Cardiac fibroblast (primary cell): ENCODE measurements at places on chromosomes 6 and 20.
A peak's percentile ranks its signal among the peaks of the same experiment; 100 is the strongest.

- DNase-seq: no peak
Measured at GRCh38 chr6:135283926-135284325, 102.8 kb downstream of the MYB start.

DNA sequence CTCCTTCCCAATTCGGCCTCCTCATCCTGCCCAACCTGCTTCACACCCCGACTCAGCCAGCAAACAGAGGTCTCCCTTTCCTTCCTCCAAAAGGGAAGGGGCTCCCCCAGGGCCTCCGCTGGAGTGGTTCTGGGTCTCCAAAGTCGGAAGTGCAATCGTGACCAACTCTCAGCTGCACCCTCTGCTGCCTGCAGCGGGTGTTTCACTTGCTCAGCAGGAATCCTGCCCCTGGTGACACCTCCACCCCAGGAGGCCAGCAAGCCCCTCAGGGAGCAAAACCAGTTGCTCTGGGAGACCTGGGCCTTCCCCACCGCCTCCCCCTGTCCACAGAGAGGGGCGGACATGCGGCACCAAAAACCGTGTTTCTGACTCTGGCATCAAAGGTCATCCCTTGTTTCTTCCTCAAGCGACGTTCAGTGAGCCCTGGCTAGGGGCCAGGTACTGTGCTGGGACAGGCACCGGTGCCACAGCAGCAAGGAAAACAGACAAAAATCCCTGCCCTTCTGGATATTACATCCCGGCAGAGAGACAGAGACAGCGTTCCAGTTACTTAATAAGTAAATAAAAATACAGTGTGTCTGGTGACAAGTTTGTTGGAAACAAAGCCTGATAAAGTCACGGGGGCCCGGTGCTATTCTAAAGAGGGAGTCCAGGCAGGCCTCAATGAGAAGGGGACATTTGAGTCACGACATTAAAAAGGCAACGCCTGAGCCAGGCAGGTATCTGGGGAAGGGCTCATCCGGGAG lies 219.0 kb downstream of the BMP7 start:
- DNase-seq: no peak

DNA sequence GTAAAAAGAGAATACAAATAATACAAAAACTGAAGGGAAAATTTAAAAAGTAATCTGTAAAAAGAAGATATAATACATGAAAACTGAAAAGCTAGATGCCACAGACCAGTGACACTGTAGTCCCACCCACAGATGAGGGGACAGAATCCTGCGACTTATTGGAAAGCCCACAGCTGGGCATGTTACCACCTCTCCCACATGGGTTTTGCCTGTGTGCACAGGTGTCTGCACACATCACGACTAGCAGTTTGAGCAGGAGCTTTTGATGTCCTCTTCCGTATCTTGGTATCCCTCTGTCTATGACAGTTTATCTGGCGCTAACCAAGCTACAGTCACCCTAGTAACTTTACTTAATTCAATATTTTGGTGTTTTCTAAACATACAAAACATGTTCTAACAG lies 291.1 kb upstream of the EXOC2 start:
- DNase-seq: no peak

DNA sequence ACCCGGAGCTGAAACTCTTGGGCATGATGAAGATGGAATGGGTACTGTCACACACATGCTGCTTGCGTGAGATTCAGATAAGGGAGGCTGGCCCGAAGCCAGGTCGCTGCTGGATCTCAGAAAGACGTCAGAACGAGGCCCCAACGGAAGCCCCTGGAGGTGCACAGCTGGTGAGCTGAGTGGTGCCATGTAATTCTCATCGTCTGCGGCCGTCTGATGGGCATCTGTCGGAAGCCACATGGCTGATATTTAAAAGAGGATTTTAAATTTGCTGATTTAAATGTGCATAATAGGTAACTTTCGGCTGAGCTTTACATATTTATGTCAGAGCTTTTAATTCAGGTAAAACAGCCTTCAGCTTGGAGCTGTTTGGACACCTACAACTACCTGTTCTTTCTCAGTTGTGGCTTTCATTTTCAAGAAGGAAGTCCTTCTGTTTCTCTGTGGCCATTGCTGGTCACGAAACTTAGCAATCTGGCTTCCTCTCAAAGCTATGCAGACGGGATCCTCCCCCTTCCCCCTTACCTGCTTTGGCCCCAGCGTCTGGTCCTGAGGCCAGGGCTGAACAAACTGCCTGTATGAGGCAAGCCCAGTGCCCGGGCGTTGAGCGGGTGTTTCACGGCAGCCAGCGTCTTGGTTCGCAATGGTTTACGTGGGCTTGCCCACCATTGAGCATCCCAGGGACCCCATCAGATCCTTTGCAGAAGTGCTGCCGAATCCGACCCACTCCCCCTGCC lies 9.2 kb downstream of the SLCO4A1 start:
- no peak for DNase-seq

DNA sequence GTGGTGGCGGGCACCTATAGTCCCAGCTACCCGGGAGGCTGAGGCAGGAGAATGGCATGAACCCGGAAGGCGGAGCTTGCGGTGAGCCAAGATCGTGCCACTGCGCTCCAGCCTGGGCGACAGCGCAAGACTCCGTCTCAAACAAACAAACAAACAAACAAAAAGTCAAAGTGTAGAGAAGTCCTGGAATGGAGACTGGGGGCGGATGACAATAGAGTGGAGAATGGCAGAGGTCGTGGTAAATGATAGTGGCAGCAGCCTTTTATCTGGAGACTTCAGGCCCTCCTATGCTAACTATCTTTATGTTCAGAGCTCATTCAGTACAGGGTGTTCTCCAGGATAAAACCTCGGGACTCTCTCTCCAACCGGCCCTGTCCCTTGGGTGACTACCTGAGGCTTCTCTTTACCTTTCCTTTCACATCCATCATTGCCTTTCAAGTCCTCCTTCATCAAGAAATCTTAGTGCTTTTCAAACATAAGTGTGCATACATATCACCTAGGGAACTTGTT lies 1.4 kb upstream of the FKBPL start:
- DNase-seq: no peak

- peak; percentile 85 for DNase-seq
Measured at GRCh38 chr6:158072083-158072721, 90.5 kb downstream of the SYNJ2 start.

DNA sequence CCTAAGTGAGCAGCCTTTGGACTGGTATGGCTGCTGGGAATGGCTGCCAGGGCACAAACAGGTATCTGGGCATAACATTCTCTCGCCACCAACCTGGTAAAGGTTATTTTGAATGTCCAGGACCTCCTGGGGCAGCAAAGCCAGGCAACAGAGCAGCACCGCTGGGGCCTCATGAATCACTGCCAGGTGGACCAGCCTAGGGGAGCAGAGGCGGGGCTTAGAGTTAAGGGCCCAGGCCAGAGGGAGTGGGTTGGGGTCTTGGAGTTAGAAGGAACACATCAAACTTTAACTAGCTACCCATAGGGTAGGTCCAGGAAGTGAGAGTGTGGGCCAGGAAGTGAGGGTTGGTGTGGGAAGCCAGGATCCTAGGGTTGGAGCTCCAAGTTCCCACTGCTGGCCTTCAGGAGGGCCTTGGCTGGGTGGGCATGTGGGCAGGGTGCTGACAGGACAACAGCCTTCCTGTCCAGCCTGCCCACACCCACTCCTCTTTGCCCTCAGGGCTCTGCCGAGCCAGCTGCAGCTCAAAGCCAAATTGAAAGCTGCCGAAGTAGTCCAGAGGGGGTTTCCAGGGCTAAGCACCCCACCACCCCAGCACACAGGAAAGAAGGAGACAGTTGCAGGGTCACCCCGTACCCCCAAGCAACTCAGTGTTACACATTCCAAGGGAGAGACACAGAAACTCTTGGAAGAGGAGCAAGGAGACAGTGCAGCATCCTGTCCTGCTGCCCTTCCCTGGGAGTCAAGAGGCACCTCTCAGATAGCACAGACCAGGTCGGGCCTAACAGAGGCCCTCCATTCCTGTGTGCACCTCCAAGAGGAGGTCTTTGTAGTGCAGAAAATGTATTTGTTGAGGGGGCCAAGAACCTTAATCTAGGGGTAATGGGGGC lies 2.6 kb downstream of the NFKBIE start:
- DNase-seq: no peak

DNA sequence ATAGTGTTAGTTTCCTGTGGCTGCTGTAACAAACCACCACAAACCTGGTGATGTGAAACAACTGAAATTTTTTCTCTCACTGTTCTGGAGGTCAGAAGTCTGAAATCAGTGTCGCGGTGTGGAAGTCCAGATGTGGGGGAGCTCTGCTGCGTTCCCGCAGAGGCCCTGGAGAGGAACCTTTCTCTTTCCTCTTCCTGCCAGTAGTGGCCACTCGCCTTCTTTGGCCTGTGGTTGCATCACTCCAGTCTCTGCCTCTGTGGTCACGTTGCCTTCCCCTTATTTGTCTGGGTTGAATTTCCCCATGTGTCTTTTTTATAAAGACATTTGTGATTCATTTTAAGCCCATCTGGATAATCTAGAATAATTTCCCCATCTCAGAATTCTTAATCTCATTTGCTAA lies 295.5 kb upstream of the FLRT3 start:
- peak; percentile 11 for DNase-seq

GRCh38 chr20:20971810-20972209 lies 134.3 kb downstream of the LINC00237 start:
- no peak for DNase-seq

GRCh38 chr6:131356161-131356560 lies 216.9 kb upstream of the ARG1 start:
- no peak for DNase-seq

GRCh38 chr20:45909336-45909808 lies 2.6 kb downstream of the PLTP start:
- no peak for DNase-seq

GRCh38 chr6:89085409-89086205 lies 5.1 kb downstream of the PNRC1 start:
- peak; percentile 7 for DNase-seq

- DNase-seq: no peak
Measured at GRCh38 chr20:21523895-21524294, 10.0 kb upstream of the NKX2-2 start.

- DNase-seq: no peak
Measured at GRCh38 chr6:167464177-167464576, 139.3 kb downstream of the TTLL2 start.

DNA sequence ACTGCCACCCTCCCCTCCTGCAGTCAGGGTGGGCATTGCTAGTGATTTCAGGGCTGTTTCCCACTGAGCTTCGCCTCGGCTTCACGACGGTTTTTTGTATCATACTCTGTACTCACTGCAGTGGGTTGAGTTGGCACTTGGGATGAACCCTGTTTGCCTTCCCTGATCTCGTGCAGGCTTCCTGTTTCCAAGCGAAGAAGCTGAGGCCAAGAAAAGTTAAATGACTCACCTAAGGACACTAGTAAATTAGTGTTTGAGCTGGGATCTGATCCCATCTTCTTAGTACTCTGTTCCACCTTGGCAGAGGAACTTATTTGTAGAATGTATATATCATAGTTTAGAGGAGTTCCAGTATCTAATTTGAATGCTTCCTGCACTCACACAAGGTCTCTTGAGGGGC lies 50.3 kb upstream of the VSTM2L start:
- no peak for DNase-seq

DNA sequence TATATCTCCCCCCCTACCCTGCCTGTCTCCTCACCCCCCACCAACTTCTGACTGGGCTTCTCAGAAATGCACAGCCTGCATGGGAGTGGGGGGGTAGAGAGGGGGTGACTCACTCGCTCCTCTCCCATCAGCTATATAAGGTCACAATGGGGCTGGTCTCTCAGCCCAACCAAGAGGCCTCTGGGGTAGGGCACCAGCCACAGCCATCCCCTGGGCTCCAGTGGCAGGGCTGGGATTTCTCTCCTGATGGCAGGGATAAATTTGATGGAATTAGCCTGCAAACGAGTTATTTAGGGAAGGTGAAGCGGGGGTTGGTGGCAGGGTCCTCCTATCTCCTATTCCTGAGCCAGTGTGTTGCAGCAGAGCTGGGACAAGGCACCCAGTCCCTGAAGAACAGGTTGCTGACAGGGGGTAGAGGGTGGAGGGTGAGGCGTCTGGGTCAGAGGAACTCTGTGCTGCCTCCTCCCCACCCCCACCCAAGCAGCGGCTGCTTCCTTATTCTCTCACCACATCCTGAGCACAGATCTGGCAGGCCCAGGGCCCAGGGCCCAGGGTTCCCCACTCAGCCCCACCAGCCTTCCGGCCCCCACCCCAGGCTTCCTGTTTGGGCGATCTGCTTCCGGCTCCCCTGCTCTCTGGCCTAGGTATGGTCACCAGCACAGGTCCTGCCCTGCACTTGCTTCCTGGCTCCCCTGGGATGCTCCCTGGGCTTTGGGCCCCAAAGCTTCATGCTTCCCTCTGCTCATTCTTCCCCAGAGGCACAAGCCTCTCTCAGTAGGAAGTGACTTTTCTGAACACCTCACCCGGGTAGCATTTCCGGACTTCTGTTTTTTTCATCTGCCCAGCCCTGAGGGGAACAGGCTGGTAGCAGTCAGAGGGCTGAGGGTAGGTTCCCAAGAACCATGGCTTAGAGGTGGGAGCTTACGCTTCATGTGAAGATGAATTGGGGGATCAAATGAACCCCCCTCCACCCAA lies 4.0 kb downstream of the PPP1R18 start:
- DNase-seq: peak; percentile 82

DNA sequence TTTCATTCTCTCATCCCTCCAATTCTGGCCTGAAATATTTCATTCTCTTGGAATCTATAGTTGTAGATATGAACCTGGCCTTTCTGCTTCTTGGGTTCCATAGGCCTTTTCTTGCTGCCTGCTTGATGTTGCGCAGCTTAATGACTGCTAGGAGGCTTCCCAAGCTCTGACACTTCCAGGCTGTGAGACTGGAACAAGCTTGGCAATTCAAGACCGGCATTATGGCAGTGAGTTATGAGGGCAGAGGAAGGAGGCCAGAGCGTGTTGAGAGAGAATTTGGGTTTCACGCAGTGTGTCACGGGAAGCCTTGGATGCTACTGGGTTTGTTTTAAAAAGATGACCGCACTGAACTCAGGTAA lies 948 bp upstream of the DNAJC5 start:
- DNase-seq: no peak

- DNase-seq: no peak
Measured at GRCh38 chr20:49545572-49545971, 22.4 kb downstream of the PTGIS start.

GRCh38 chr6:25590986-25591385 lies 61.0 kb upstream of the SCGN start:
- no peak for DNase-seq

DNA sequence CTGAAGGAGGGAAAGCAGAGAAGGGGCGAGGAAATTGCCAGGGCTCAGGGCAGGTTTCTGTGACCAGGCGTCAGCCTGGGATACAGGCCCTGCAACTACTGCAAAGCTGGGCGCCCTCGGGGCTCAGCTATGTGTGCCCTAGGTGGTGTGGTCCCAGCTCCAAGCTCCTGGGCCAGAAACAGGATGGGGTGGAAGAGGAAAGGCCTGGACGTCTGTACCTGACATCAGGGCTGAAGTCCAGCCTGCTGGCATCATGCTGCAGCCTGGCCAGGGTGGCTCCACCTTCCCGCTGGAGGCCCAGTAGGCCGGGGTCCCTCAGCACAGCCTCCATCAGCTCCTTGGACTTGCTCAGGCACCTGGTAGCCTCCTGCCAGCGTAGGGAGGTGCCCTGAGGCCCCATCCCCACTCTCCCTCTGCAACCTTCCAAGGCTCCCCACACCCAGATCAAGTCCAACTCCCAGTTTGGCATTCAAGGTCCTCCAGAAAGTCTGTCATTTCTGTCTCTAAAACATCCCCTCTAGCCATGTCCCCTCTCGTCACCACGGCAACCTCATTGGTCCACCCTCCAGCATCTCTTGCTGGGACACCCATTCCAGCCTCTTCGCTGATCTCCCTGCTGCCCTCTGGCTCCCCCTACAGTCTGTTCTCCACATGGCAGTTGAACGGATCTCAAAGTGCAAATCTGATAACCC lies 38.2 kb downstream of the KIAA1755 start:
- peak; percentile 59 for DNase-seq
